Activated naive CD4-positive, alpha-beta T cell (primary cell): ENCODE measurements at places on chromosomes 5 and 9.

GRCh38 chr9:90848866-90849265, 47.2 kb downstream of the SYK start:
- no peak for DNase-seq

- DNase-seq = no peak
Observed at GRCh38 chr9:123365287-123365880, 9.4 kb downstream of the CRB2 start.

DNA sequence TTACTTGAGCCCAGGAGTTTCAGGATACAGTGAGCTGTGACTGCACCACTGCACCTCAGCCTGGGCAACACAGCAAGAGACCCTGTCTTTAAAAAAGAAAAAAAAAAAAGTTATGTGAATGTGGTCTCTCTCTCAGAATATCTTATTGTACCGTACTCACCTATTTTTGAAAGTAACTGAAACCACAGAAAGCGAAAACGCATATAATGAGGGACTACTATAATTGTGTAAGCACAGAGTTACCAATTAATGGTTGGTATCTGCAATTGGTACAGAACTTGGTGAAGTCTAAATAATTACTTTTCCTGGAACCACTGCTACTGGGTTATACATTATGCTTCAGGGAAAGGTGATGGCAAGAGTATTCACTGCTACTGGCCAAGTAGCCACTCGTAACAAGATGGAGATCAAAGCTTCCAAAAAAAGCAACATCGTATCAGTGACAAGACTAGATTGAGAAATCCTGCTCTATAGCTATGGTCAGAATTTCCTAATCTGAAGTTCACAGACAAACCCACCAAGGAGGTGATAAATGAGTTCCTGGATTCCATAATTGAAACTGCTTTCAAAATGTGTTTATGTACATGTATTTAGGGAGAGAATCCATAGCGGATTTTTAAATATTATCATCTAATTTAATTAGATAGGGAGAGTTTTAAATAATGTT, 82.7 kb downstream of the NR6A1 start:
- no peak for DNase-seq

DNA sequence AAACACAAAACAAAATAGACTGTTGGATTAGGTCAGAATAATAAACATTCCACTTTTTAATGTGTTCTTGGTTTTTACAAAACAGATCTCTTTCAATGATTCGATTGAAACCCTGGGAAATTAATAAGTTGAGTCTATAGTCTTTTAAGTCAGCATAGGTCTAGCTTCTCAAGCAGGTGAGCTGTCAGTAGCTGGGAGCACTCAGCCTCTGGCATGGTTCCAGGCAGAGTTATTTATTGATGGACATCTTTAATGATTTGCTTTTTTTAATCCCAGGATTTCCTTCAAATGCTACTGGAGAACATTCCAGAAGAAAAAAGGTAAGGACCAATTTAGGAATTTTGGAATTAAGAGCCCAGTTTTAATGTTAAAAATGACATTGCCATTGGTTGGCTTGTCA, 241.0 kb downstream of the AOPEP start:
- no peak for DNase-seq

GRCh38 chr9:113573046-113573958, 109.8 kb downstream of the RGS3 start:
- DNase-seq = no peak

- no peak for DNase-seq
Observed at GRCh38 chr9:111320631-111321030, 9.4 kb downstream of the OR2K2 start.

GRCh38 chr5:109660301-109660700, 29.4 kb upstream of the MAN2A1 start:
- DNase-seq = no peak

DNA sequence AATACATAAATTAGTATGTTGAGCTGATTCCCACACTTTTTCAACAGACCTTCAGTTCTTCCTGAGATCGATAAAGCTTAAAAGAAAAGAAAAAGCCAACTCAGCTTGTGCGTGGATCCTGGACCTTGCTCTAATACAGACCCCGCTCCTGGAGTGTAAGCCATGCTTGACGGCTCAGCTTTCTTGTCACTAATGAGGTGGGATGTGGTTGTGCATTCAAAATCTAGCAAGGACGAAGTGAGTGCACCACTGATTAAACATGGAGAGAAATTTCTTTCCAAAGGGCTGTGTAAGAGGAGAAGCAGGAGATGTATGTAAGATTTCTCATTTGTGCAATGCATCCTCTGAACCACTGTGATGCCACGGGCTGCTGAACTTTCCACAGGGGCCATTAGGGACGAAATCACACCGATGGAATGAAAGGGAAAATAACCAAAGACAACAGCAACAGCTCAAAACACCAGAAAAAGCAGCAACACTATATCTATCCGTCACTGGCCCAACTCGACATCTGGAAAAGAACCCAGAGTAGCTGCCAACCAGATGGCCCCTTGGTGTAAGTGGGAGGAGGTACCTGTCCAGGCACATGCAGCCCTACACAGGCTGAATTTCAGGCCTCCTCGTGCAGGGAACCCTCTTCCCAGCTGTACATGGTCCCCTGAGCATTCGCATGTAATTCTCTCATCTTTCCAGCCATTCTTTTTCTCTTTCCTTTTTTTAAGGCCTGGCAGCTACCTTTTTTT, 178.9 kb downstream of the SREK1 start:
- no peak for DNase-seq

DNA sequence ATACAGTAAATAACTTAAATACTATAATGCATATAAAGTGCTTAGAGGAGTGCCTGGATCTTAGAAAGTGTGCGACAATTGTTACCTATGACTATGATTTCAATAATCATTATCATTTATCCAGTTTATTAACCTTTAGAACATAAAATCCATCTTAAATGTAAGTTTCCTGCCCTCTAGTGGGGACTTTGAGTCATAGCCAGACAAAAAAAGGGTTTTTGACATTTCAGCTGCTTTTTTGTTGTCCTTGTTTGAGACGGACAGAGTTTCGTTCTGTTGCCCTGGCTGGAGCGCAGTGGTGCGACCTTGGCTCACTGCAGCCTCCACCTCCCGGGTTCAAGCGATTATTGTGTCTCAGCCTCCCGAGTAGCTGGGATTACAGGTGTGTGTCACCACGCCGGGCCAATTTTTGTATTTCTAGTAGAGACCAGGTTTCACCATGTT, 9.7 kb upstream of the C9orf152 start:
- no peak for DNase-seq

DNA sequence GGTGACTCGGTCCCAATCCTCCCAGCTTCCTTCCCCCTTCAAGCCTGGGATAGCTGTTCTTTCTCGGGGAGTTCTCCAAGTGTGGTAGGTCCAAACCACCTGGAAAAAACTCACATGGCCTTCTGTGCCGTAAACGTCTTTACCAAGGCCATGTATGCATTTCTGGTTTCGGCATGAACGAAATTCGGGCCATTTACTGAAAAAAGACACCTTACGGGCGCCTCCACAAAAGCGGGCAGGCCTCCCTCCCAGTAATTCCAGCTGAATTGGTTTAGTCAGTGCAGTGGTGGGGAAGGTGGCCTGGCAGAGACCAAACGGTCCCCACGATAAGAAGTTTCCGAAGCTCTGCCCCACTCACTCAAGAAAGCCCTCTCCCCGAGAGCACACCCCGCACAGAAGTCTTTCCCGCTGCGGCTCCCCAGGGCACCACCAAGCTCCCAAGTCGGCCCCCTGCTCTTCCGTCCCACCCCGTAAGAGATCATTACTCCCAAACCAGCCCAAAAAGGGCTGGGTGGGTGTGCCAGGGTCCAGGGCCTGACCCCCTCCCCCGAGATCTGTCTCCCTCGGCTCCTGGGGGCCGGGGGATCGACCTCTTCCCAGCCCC, 86.3 kb upstream of the MELK start:
- DNase-seq = no peak

DNA sequence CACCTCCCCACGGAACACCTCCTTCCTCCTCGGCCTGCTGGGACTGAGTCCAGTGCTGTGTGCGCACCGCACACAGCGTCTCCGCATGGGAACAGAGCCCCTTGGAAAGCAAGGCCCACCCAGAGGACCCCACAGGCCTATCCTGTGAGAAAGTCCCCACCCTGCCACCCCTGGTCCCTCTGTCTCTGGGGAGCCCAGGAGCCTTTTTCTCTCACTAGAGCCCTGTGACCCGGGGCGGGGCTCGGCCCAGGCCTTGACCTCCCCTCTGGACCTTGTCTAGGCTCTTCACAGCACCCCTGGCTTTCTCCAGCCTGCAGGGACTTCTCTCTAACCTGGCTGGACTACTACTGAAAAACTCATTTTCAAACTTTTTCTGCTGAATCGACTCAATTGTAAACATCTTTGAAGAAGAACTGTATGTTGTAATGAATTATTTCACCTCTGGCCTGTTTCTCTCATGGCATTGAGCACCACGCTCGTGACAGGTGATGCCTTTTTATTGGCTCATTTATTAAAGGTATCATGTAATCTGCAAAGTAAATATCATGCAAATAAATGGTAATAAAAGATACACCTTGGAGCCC, 89.2 kb downstream of the IRX1 start:
- no peak for DNase-seq

GRCh38 chr9:131426545-131426944, 32.7 kb downstream of the PRRC2B start:
- DNase-seq = no peak

DNA sequence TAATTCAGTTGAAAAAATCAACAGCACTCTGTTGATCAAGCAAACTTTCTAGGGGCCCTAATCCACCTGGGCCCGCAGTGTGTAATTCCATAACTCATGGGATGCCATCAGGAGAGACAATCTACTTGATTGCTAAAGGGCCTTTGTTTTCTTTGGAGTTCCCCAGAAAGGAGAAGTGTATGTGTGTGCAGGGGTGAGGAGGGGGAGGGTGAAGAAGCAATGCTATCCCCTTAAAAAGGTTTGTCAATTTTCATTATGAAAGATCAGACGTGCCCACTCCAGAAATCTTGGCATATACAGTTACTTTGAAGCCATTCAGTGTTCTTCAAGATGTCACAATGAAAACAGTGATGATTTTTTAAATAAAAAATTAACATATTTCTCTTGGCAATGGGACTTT, 6.2 kb downstream of the PARP8 start:
- no peak for DNase-seq

GRCh38 chr9:109399258-109399767, 78.5 kb upstream of the EPB41L4B start:
- DNase-seq = no peak

DNA sequence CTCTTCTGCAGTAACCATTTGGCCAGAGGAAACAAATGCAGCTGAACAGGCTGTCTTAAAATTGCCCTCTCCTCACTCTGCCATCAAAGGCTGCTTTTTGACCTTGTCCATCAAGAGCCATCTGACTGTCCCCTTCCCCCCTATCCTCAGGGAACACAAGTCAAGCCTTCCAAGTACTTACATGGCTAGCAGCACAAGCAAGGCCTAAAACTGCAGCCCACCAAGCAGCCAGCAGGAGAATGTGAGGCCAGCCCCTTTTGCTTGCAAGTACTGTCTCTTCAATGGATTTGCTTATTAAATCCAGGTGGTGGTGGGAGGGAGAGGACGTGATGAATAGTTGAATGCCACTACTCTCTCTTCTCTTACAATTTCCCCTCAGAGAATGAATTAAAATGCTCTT, 83.5 kb downstream of the HTR1A start:
- no peak for DNase-seq

DNA sequence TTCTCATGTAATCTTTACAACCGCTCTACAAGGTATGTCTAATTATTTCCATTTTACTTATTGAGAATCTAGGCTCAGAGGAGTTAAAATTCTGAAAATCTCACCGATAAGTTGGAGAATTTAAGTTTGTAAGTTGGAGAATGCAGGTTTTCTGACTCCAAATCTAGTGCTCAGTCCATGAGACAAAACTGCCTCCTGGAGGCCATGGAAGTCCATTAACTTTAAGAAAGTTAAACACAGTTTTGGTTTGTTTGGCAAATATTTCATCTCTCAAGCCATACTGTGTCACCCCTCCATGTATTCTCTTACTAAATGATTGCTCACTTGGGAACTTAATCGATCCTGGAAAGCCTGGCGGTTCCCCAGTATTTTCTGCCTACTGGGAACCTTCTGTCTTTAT, 52.6 kb downstream of the INIP start:
- no peak for DNase-seq

GRCh38 chr9:112135706-112136105, 39.4 kb downstream of the SUSD1 start:
- DNase-seq = no peak

GRCh38 chr5:143923634-143924266, 111.8 kb downstream of the HMHB1 start:
- DNase-seq = no peak

GRCh38 chr5:179278119-179278518, 67.1 kb downstream of the ADAMTS2 start:
- DNase-seq = no peak

- DNase-seq = no peak
Observed at GRCh38 chr9:82308836-82309235, 320.3 kb downstream of the SPATA31D1 start.

DNA sequence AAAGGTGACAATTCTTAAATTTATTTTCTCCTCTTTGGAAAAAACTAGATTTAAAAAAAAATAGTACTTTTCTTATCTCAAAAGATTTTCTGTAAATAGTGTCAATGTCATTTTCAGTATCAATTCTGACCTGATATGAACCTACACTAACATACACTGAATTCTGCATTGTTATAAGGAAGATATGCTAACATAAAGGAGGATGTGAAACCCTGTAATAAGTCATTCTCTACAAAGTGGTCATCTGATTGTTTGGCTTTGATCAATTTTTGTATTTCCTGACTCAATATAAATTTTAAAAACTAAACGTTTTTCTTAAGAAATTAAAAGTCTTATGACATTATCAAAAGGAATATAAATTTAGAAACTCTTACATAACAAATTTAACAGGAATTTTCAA, 233.6 kb upstream of the EDIL3 start:
- no peak for DNase-seq

GRCh38 chr9:89722712-89723111, 117.9 kb downstream of the GADD45G start:
- no peak for DNase-seq

DNA sequence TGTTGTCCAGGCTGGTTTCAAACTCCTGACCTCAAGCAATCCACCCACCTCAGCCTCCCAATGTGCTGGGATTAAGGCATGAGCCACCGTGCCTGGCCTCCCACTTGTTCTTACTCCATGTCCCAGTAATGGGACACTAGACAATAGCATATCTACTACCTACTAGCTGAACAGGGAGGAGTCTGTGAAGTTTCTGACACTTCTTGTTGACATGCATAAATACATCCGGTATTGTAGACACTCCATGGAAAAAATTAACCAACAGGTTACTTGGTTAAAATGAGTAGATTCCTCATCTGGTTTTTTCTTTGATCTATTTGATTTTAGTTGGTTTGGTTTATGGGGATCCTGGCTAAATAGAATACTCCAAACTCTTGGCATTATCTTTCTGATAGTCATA, 88.3 kb downstream of the SFXN1 start:
- DNase-seq = no peak

DNA sequence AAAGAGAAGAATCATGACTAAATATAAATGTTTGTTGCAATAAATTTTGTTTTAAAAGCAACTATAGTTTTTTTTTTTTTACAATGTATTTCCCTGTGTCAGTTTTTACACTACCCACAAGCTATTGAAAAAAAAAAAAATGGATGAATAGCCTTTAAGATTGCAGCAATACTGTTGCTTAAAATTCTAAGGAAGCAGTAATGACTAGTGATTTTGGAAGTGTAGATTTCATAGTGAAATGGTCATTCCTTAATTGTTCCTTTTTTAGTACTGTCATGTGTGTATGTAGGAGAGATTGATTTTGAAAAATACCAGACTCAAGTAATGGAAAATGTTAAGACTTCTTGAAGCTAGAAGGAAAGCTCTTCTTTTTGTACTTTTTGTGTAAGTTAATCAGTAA, 53.1 kb downstream of the NDUFS4 start:
- no peak for DNase-seq

- DNase-seq = no peak
Observed at GRCh38 chr9:20209391-20210340, 412.6 kb downstream of the MLLT3 start.
